ENCODE measurements at places on chromosomes 5 and 9.

DNA sequence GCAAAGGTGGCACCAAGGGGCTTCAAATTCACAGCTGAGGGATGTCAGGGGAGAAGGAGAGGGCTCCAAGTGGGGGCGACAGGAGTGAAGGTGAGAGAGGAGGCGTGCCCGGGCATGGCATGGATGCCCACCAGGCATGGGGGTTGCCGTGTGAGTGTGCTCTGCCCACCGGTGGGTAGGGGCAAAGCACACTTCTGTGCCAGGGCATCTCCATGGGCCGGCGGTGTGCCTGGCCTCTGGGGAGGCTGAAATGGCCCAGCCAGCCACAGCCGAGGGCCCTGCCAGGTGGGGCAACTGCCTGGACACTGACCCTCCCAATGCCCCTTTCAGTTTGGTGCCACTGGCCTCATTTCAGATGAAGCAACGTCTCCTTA is 14.0 kb upstream of the RNU6ATAC start:
- DNase-seq = no peak

DNA sequence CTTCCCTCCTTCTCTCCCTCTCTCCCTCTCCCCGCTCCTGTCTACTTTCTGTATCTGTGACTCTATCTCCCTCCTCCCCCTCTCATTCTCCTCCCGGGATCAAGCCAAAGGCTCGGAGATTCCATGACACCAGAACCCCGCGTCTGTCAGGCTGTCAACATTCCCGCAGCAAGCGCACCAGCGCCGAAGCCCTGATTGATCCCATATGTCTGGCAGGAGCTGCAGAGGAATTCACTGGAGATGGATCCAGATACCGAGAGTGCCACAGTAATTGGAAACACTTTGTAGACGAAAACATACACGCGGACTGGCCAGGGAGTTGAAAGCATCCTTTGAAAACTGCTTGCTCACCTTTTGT is 300 bp upstream of the SVEP1 start:
- DNase-seq = no peak

- no peak for DNase-seq
Observed at GRCh38 chr9:101126556-101126955, 98.0 kb downstream of the PLPPR1 start.

DNA sequence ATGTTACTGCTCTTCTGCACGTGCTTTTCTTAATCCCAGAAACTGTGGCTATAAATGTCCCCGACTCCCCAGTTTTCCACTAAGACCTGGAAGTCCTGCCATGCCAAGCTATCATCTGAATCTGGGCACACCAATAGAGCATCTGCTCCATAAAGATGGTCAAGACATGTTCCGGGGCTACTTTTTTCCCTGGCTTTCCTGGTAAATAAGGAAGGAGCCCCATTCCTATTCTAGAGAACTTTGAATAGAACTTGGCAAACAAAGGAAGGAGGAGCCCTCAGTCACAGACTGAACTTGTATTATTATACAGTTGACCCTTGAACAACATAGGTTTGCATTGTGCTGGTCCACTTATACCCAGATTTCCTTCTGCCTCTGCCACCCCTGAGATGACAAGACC is 182.9 kb downstream of the CCDC192 start:
- no peak for DNase-seq

DNA sequence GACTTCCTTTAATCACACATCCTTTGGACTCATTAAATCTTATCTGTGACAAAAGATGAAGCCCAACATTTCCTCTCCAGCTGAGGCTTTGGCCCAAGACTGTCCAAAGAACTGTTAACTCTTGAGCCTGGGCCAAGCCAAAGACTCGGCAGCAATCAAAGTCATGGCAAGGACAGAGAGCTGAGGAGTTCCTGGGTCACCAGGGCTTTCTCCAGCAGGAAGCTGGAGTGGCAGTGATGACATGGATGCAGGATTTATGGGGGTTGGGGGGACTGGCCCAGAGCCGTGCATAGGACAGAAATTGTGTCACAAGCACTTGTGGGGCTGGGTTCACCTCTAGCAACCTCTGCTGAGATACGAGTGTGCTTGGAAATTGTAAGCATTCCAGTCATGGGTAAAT is 440.3 kb downstream of the PLK2 start:
- DNase-seq = no peak

GRCh38 chr5:172805736-172806255 is 28.3 kb upstream of the ERGIC1 start:
- DNase-seq = no peak

DNA sequence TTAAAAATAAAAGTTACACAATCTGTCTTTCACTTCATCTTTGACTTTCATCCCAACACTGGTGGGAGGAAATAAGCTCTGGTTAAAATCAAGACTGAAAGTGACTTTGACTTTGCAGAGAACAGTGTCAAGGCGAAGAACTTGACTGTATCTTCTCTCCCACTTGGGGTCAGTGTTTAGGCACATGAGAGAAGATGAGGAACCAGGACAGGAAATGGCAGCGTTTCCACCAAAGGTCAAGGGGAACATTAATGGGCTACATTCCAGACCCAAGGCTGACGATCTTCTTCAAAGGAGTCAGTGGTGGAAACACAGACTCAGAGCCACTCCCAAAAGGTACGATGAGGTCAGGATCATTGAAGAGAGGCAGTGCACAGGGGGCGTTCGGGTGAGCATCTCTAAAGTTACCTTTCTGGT is 409.5 kb downstream of the ARHGEF28 start:
- DNase-seq = no peak

DNA sequence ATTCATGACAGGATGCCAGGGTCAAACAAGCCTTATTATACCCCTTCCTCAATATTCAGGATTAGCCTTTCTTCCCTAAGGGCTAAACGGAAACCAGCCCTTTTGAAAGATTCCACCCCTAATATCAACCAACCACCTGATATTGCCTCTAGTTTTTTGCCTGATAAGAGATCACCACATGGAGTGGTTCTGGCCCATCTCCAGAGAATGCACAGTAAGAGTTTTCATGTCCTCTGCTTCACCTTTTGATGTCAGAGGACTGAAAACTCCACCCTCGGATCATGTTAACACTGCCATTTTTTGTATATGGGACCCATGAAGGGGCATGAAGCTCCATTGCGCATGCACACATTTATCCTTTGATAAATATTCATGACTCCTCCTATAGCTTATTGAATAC is 5.8 kb upstream of the LNPEP start:
- DNase-seq = no peak
